NCI-H2081 treated with DMSO at 0.1 percent for 48 hours (cell line): ENCODE measurements at places on chromosomes 6 and 20.

- no peak for DNase-seq
Measured at GRCh38 chr6:76866091-76866915, 597.0 kb downstream of the HTR1B start.

GRCh38 chr20:15905661-15906060 is 667.6 kb downstream of the KIF16B start:
- DNase-seq: no peak

GRCh38 chr20:48332555-48332954 is 495.2 kb downstream of the PREX1 start:
- no peak for DNase-seq

- DNase-seq: no peak
Measured at GRCh38 chr6:10421921-10422736, 7.3 kb upstream of the TFAP2A start.

DNA sequence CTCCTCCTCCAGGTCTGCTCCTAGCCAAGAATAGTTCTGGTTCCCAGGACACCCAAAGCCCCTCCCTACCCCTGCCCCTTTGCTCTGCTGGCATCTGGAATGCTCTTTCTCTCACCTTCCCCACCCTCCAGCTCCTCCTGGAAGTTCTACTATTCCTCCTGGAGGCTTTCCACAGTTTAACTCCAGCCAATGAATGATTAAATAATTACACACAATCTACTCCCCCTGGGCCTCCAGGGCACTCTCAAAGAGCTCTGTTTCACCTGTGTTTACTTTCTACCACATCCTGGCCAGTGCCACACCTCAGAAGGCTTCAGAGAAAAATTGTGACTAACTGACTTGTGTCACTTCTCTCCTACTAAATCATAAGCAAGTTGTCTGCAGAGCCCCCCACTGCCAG is 36.2 kb downstream of the GCM1 start:
- no peak for DNase-seq

- no peak for DNase-seq
Measured at GRCh38 chr6:50098641-50098993, 48.9 kb upstream of the DEFB112 start.

DNA sequence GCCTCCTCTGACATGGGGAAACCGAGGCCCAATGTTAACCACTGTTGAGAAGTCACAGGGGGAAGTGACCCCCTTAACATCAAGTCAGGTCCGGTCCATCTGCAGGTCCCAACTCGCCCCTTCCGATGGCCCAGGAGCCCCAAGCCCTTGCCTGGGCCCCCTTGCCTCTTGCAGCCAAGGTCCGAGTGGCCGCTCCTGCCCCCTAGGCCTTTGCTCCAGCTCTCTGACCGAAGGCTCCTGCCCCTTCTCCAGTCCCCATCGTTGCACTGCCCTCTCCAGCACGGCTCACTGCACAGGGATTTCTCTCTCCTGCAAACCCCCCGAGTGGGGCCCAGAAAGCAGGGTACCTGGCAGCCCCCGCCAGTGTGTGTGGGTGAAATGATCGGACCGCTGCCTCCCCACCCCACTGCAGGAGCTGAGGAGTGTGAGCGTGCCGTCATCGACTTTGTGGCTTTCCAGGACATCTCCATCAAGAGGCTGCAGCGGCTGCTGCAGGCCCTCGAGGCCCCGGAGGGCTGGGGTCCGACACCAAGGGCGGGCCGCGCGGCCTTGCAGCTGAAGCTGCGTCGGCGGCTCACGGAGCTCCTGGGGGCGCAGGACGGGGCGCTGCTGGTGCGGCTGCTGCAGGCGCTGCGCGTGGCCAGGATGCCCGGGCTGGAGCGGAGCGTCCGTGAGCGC is 1.6 kb downstream of the TNFRSF6B start:
- no peak for DNase-seq

DNA sequence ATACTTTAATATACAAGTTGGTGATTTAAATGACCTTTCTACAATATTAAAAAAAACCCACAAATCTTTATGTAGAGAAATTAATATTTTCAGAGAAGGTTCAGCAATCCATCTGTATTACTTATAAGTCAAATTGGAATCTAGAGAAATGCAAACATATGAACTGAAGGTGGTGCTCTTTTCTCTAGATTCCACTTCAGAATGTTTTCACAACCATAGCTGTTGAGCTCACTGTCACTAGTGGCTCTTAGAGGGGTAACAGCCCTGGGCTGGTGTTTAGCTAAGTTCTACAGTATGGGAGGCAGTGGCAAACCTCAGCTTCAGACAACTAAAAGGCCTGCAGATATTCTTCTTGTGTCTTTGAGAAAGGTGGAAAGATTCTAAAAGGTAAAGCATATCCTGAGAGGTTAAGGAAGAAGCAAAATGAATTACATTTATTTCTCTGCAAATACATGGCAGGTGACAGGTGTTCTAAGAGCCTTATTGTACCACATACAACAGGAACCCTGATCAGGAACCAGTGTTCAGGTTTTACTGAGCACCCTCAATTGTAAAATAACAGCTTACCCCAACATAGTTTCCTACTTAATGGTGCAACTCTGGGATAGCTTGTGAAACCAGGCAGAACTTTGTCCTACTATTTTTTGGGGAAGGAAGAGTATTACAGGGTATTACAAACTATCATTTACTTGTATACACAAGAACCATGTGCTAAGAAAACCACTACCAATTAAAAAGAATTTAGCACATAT is 56.6 kb upstream of the SAMHD1 start:
- DNase-seq: no peak
